Bronchial epithelial cell (primary cell): ENCODE measurements at places on chromosomes 5 and 9. TPM values are rescaled to one million over a fixed set of nuclear protein-coding genes. Genes with fewer than 3 reads are reported as not detected.
A peak's percentile ranks its signal among the peaks of the same experiment; 100 is the strongest.

Gene ARHGEF37
- 9.2 and 29.1 TPM in 2 replicates for total RNA-seq

- DNase-seq = peak; percentile 50
These were observed 754 bp downstream of the DCAF12 start for GRCh38 chr9:34125681-34126206.

GRCh38 chr5:54470677-54471076 is 15.2 kb downstream of the HSPB3 start:
- no peak for DNase-seq

Gene RNF183
- 0.26 and 0.38 TPM in 2 replicates for total RNA-seq

Gene HDAC3
- total RNA-seq = 72.7 and 87.1 TPM in 2 replicates

- DNase-seq = no peak
These were observed 79.1 kb upstream of the PLPP6 start for GRCh38 chr9:4583001-4583400.

GRCh38 chr5:31751610-31752009 is 112.7 kb downstream of the PDZD2 start:
- DNase-seq = no peak

Gene SPATA31D4
- total RNA-seq = not detected in 2 replicates

Gene FAM200C
- total RNA-seq = 1.1 and 3.2 TPM in 2 replicates

DNA sequence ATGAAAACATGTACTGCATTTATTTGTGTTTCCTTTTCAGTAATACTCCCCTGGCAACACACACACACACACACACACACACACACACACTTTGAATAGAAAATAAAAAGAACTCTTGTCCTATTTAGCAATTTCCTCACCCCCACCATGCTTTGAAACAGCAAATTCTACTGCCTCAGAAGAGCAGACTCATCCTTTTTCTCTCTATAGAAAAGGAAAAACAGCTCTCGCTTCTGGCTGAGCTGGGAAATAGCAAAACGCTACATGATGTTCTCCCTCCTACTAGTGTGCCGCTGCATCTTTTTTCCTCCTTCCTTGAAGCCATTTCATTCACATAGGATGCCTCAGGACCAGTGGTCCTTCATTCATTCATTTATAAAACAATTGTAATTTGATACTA is 453.6 kb downstream of the CSNK1G3 start:
- DNase-seq = no peak

DNA sequence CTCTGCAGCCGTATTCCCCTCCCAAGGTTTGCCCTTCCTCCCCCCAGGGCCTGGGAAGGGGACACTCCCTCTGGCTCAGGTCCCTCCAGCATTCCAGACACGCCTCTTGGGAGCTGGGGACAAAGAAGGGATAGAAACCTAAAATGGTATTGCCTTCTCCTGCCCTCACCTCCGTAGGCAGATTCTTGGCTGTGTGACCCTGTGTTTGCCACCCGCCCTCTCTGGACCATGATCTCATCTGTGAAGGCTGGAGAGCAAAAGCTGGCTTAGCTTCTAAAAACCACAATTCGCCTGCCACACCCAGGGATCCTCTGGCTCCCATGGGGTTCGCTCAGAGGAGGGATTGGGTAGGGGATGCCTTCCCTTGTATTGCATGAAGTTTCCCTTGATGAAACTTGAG is 7.7 kb downstream of the AQP3 start:
- DNase-seq = no peak

Gene SLC22A4
- 0.13 and 0.26 TPM in 2 replicates for total RNA-seq

Gene TOR1A
- total RNA-seq = 12.7 and 19.2 TPM in 2 replicates

Gene BRINP1
- 0.13 and 1.6 TPM in 2 replicates for total RNA-seq

Gene CSNK1A1
- 518 and 682 TPM in 2 replicates for total RNA-seq

Gene FLT4
- under 0.01 TPM in 1 of 2 replicates, not detected in the other for total RNA-seq

DNA sequence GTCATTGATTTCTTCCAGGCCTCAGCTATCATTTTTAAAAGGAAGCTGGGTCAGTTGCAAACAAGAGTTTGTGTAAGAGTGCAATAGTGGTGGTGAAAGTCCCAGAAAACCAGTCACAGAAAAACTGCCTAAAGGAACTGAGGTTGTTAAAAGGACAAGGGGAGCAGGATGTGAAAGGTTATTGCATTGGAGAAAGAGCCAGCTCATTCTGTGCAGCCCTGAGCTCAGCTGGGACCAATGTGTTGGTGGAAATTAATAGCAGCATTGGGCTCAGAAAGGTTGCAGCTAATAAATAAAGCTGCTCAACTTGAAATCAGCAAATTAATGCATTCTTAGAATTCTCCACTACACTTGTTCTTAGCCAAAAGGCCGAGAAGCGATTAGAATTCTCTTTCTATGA is 34.9 kb downstream of the NREP start:
- no peak for DNase-seq

DNA sequence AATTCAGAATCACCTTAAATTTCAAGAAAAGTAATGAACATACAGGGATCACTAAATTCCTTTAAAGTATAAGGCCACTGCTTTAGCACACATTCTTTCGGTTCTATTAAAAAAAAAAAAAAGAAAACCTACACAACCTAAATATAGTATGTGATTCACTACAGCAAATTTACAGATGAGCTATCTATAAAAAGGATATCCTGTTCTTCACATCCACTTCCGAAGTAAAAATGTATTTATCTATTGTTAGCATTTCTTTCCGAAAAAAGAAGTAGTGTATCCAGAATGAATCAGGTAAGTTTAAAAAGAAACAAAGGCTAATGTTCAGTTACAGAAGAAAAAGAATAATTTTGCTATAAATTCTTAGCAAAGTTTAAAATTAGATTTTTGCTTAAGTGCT is 70.2 kb downstream of the ECPAS start:
- DNase-seq = no peak

Gene NUTM2F
- total RNA-seq = not detected in 2 replicates

- DNase-seq = no peak
These were observed 14.1 kb downstream of the SLC25A46 start for GRCh38 chr5:110752953-110753352.

GRCh38 chr9:109143881-109144562 is 23.0 kb downstream of the FRRS1L start:
- DNase-seq = peak; percentile 50

Gene TMC1
- 1.0 TPM in 1 of 2 replicates, not detected in the other for total RNA-seq

Gene KCNV2
- not detected in 2 replicates for total RNA-seq

GRCh38 chr5:86626149-86626548 is 8.4 kb downstream of the COX7C start:
- DNase-seq = peak; percentile 2

Gene THBS4
- total RNA-seq = 0.26 TPM in 2 replicates

Gene TGFBI
- total RNA-seq = 211 and 218 TPM in 2 replicates
